ENCODE measurements at places on chromosomes 1 and 21.

GRCh38 chr21:37793660-37794059, 122.6 kb downstream of the KCNJ6 start:
- DNase-seq, result no peak

GRCh38 chr1:3018576-3018975, 2.7 kb upstream of the ACTRT2 start:
- DNase-seq, result no peak

GRCh38 chr1:159030877-159031447, 21.3 kb downstream of the IFI16 start:
- no peak for DNase-seq

DNA sequence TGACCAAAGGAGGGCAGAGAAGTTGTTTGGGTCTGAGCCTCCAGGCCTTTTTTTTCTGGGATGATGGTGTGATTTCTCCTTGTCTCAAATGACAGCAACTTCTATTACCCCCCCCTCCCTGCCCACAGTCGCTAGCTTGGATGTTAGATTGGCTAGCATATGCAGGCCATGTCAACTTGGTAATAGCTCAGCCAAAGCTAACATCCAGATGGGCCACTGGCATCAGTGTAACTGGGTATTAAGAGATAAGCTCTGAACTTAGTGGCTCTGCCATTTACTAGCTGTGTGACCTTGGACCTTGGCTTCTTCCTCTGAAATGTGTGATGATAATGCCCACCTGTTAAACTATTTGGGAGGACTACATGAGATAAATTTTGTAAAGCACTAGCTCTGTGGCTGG, 86.9 kb upstream of the TSPAN2 start:
- no peak for DNase-seq

DNA sequence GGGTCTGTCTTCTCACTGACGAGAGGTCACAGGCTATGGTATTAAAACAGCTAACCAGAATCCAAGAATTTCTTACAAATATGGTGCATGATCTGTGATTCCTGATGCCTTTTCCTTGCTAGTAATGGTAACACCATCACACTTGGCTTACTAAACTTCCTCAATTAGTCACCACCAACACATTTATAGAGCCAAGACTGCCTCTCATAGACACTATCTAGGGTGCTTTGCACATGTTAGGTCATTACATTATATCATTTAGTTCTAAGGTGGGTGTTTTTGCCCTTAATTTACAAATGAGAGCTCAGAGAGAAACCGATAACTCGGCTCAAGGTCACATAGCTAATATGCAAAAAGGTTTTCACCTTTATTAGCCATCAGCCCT, 8.7 kb downstream of the KIF21B start:
- no peak for DNase-seq

DNA sequence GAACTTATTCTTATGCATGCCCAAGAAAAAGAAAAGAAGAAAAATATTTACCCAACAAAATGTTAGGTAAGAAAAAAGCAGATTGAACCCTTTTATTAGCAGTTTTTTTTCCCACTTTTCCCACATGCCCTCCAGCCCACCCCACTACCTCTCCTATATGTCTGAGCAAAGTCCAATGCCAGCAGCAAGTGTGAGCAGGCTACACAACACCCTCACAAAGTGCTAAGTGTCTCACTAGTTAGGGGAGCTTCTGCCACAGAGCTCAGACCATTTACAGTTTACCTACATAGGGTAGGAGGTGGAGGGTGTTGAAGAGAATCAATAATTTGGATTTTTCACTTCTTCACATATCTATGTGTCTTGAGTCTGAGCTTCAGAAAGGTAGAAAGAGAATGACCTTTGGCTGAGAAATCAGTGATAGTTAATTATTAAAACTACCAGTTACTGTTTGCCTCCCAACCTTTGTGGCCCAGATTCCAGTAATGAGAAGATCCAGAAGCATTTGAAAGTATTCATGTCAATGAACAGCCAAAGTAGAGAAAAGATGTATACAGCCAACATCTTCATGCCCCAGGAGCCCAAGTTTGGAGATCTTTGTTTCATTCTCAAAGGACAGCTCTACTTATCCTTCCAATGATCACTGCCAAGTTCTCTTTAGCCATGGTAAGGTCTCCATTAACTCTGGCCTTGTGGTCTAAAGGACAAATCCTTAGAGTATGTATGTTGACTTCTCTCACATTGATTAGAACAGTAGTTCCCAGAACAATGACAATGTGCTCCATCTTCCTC, 26.2 kb downstream of the OR10J5 start:
- no peak for DNase-seq

- no peak for DNase-seq
Measured at GRCh38 chr1:41377397-41377796, 16.2 kb downstream of the FOXO6 start.

GRCh38 chr1:15770313-15770962, 11.8 kb downstream of the FBLIM1 start:
- no peak for DNase-seq

DNA sequence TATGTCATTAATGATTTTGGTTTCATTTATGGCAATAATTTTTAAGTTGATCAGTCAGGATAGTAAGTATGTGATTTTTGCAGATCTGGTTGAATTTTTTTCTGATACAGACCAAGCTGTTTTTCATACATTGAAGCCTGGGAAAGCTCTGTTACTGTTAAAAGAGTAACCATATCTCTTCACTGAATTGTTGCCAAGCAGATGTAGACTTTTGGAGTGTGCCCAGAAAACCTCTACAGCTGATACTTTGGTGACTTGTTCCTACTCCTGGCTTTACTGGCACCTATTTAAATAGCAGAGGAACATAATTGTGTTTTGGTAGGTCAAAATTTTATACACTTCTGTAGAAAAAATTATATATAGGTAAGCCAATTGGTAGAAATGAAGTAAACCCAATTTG, 49.4 kb downstream of the NFIA start:
- no peak for DNase-seq

DNA sequence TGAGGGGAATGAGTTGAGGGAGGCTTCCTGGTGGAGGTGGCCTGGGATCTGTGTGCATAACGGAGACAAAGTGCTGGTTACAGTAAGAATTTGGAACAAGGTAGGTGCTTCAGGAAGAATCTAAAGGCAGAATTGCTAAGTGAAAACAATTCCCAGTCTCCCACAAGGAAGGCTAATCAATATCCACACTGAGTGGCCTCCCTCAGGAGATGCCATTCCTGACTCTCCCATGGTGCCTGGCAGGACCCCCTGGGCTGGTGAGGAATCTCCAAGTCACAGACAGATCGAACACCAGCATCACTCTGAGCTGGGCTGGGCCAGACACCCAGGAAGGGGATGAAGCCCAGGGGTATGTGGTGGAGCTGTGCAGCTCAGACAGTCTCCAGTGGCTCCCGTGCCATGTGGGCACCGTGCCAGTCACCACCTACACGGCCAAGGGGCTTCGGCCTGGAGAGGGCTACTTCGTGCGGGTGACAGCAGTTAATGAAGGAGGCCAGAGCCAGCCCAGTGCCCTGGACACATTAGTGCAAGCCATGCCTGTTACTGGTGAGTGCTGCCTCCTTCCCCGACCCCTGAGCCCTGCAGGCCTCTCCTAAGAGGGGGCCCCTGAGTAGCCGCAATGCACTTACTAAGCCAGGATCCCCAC, 30.7 kb downstream of the IGFN1 start:
- no peak for DNase-seq

GRCh38 chr1:16913181-16913832, 8.4 kb upstream of the CROCC start:
- no peak for DNase-seq

DNA sequence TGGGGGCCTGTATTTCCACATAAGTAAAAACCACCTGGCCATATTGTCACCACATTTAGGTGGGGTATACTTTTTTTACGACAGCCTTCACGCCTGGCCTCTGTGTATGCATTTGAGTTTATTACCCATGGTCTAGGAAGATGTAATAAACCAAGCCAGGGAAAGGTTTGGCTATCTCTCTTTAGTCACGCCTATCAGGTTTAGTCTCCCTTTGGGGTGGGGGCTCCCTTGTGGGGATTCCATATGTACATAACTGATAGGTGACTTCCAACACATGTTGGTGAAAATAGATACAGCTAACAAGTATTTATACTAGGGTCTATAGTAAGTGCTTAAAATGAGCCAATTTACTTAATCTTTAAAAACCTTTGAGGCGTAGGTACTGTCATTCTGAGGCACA, 4.2 kb downstream of the YBX1 start:
- no peak for DNase-seq

DNA sequence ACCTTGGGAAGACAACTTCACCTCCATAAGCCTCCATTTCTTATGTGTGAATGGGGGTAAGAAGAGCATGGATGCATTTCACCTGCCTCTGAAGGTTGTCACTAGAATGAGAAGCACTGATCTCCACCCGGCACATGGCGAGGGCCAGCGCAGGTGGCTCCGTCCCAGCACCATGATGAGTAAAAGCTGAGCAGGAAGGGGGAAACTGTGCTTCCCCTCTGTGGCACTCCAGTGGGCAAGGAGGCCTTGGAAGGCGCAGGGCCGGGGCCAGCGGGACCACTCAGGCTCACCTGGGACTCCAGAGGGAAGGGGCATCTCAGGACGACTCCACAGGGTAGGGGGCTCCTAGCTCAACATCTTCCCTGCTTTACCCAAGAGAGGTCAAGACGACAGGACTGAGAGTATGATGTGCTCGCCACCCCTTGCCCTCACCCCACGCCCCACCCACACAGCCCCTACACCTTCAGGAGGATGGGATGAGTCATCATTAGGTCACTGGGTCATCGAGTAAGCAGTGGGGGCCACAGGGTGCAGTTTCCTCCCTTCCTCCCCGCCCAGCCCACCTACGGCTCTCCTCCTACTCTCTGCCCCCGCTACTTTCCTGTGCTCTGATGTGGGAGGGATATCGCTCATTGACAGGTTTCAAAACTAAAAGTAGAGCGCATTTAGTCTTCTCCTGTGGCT, 112.1 kb downstream of the HIVEP3 start:
- DNase-seq, result peak; percentile 68

DNA sequence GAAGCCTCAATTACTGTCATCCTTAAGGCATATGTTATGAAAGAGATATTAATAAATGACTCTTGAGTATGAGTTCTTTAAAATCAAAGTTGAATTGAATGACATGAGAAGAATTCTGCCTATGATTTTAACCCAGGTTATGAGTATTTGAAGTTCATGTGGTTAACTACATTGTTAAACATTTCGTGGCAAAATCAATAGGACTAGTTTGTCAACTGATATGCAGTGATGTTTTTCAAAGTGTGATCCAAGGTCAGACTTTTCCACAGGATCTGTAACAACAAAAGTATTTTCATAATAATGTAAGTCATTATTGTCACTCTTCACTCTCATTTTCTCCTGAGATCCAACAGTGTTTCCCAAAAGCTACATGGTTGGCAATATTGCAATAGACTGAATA, 189.5 kb downstream of the DENND1B start:
- no peak for DNase-seq

DNA sequence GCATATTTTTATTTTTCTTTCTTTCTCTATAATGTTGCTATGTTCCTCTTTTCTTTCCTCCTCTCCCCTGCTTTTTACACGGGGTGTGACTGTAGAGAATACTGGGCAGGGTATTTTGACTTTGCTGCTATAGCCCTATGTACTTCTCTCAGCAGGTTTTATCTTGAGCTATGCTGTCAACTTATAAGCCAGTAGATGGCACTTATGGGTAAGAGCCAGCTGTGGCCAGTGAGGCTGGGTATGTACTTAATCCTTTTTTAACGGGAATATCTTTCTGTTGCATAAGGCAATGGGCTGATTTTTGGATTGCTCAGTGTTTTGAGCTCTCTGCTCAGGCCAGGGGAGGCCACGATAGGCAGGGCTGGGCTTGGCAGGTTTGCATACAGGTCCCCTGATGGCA, 99.0 kb downstream of the KCNK2 start:
- no peak for DNase-seq

DNA sequence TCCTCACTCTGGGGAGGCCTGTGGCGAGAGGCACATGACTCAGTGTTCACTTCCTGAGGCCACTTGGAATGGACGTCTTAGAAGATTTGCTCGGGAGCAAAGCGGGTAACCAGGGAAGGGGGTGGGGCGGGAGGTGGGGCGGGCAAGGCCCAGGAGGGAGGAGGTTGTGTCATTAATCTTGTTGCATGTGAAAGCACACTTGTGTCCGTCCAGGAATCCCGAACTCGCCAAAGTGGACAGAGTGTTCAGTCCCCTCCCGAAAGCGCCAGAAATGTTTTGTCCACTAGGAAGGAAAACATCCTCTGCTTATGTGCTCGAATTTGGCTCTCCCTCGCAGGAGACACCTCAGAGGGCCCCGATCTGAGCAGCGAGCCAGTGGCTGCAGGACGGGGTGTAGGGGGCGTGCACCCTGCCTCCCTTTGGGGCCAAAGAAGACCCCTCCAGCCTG, 84.2 kb downstream of the SPSB1 start:
- no peak for DNase-seq

DNA sequence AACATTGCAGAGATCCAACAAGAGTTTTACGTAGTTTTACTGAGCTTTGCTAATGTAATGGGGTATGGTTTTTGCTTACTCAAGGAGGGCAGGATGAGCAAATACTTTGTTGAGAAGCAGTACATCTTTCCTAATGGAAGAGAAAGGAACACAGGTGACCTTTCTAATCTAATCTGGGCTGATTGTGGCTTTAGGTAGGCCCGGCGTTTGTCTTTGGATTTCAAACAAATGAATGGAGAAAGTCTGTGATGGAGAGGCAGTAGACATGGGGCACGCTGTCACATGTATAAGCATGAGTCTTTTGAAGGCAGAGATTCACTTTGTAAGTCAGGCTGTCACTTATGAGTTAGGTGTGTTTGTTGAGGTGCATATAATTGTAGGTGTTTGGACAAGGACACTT, 1.7 kb downstream of the PLEKHM2 start:
- DNase-seq, result no peak

- DNase-seq, result no peak
Measured at GRCh38 chr1:27011058-27011764, 1.4 kb downstream of the TENT5B start.

DNA sequence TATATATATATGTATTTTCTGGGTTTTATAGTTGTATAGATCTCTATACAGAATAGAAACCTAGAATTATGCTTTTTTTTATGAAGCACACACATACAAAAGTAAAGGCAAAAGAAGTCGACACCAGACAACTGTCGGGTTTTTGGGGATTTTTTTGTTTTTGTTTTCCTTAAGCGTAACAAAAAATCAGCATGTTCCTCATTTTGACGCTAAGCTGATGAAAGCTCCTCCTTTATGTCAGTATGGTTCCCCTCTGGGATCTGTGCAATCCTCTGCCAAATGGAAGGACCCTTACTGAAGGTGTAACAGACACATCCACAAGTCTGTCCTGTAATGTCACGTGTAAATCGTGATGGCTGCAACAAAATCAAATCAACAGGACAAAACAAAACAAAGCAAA, 226.2 kb downstream of the RHOU start:
- DNase-seq, result no peak
